ENCODE measurements at places on chromosomes 3 and 15. TPM values are rescaled to one million over a fixed set of nuclear protein-coding genes. Genes with fewer than 3 reads are reported as not detected.

- H3K36me3 ChIP-seq = peaks cover 20% of the 10 kb centered on the region
- H3K4me1 ChIP-seq = peaks cover 51% of the 10 kb centered on the region
- no peak for DNase-seq
- H3K27ac ChIP-seq = no peak overlapping the region
These were observed 13.2 kb downstream of the TKT start for GRCh38 chr3:53242642-53243041.

DNA sequence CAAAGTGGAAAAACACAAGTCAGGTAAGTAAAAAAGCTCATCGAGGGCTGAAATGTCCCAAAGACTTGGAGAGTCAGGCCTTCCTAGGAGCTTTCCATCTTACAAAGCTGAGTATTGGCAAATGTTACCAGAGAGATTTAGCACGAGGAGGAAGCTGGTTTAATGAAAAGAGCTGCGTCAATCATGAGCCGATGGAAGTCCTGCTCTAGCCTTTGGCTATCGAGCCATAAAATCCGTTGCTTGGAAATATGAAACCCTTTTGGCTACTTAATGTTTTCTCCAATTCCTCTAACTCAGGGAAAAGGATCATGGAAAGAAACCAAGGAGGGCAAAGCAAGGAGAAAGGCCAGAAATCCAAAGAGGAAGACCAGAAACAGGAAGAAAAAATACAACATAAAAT is 1074.6 kb downstream of the FHIT start:
- H3K27ac ChIP-seq = no peak overlapping the region
- no peak for DNase-seq
- H3K4me3 ChIP-seq = no peak overlapping the region
- H3K27me3 ChIP-seq = no peaks in the 10 kb centered on the region
- H3K36me3 ChIP-seq = no peaks in the 10 kb centered on the region

DNA sequence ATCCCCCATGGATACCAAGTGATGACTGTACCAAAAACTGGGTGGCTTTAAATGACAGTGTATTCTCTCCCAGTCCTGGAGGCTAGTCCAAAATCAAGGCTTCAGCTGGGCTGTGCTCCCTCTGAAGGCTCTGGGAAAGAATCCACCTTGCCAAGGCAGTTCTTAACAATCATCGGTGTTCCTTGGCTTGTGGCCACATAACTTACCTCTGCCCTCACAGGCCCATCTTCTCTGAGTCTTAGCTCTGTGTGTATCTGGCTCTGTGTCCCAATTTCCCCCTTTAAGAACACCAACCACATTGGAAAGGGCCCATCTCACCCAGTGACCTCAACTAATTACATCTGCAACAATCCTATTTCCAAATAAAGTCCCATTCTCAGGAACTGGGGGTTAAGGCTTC is 503.0 kb upstream of the PROK2 start:
- DNase-seq = no peak
- no peak overlapping the region for H3K4me3 ChIP-seq
- H3K27ac ChIP-seq = no peak overlapping the region
- peaks cover 42% of the 10 kb centered on the region for H3K27me3 ChIP-seq
- no peaks in the 10 kb centered on the region for H3K36me3 ChIP-seq

DNA sequence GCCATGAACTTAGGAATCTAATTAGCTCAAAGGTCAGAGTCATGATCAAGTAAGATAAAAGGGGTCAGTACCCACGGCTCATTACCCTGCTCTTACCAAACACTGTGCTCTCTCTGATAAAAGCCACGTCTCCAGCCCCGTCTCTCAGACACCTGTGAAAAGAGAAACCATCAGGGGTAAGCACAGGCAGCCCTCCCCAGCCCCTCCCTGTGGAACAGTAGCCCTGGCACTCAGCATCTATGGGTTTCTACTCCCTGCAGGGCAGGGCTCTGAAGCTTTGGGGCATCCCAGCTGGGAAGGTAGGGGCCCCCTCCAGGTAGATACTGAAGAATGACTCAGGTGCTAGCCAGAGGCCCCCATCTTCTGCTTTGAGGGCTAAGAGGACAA is 10.5 kb downstream of the LTF start:
- H3K4me1 ChIP-seq = no peaks in the 10 kb centered on the region
- H3K27ac ChIP-seq = no peak overlapping the region
- peaks cover 4% of the 10 kb centered on the region for H3K27me3 ChIP-seq

SOX2 gene
- 0.22 TPM for total RNA-seq

MCTP2 gene
- 0.98 TPM for total RNA-seq

DNA sequence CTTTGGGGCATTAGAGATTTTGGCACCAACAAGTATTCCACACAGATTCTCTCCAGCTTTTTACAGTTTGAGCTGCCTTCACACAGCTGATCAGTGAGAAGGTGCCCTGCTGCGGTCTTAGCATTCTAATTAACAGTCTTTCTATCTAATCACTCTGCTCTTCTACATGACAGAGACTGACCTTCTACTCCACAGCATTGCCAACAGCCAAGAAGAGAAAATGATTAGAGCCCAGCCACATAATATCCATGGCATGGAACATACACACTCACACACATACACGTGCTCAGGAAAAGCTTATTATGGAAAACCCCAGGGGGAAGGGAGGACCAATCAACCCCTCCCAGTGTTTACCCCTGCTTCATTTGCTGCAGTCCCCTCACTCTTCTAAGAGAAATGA is 76.1 kb upstream of the PPP2R3A start:
- H3K36me3 ChIP-seq = no peaks in the 10 kb centered on the region
- H3K4me1 ChIP-seq = no peaks in the 10 kb centered on the region
- no peak overlapping the region for H3K4me3 ChIP-seq

DNA sequence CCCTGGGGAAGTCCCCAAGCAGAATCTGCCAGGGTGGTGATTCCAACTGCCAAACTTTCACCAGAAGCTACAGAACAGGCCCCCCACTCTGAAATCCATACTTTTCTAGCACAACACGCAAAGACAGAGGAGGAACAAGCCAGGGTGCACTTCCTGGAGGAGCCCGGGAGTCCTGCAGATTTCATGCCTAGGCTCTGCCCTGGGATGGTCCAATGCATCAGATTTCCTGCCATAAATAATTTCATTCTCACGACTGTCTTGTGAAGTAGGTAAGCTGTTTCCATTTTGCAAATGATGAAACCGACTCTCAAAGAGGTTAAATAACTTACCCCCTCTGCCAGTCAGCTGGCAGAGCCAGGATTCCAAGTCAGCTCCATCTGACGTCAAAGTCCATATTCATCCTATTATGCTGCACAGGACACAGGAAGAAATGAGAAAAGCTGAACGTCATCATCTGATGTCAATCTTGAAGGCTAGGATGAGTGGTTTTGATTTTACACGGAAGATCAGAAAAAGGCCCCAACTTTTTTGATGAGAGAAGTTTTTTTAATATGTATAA is 134.8 kb upstream of the IGF1R start:
- H3K4me1 ChIP-seq = no peaks in the 10 kb centered on the region
- no peak for DNase-seq
- H3K4me3 ChIP-seq = no peak overlapping the region
- H3K27ac ChIP-seq = no peak overlapping the region
- H3K27me3 ChIP-seq = no peaks in the 10 kb centered on the region

- H3K4me1 ChIP-seq = no peaks in the 10 kb centered on the region
- H3K27ac ChIP-seq = no peak overlapping the region
- peaks cover 20% of the 10 kb centered on the region for H3K36me3 ChIP-seq
- no peak overlapping the region for H3K4me3 ChIP-seq
- H3K27me3 ChIP-seq = no peaks in the 10 kb centered on the region
These were observed 47.8 kb downstream of the GPD1L start for GRCh38 chr3:32154205-32154579.

GRCh38 chr15:27352136-27352535 is 381.2 kb downstream of the GABRG3 start:
- no peaks in the 10 kb centered on the region for H3K36me3 ChIP-seq
- H3K4me1 ChIP-seq = no peaks in the 10 kb centered on the region
- H3K27ac ChIP-seq = no peak overlapping the region
- no peak for DNase-seq
- H3K27me3 ChIP-seq = no peaks in the 10 kb centered on the region

- no peak overlapping the region for H3K27ac ChIP-seq
- peaks cover 23% of the 10 kb centered on the region for H3K4me1 ChIP-seq
- peaks cover 2% of the 10 kb centered on the region for H3K27me3 ChIP-seq
- no peak overlapping the region for H3K4me3 ChIP-seq
- DNase-seq = no peak
- no peaks in the 10 kb centered on the region for H3K36me3 ChIP-seq
These were observed 140.5 kb upstream of the TPM1 start for GRCh38 chr15:62901909-62902546.

- H3K4me1 ChIP-seq = no peaks in the 10 kb centered on the region
- no peaks in the 10 kb centered on the region for H3K36me3 ChIP-seq
- H3K27me3 ChIP-seq = no peaks in the 10 kb centered on the region
- H3K27ac ChIP-seq = no peak overlapping the region
- no peak for DNase-seq
These were observed 23.9 kb upstream of the CTSH start for GRCh38 chr15:78968539-78969271.

AADAC gene
- total RNA-seq = 0.35 TPM

GRCh38 chr3:42101481-42101880 is 10.3 kb downstream of the TRAK1 start:
- H3K27ac ChIP-seq = peak overlapping the region; percentile 26
- no peak overlapping the region for H3K4me3 ChIP-seq
- peaks cover 13% of the 10 kb centered on the region for H3K36me3 ChIP-seq
- peak; percentile 47 for DNase-seq
- peaks cover 37% of the 10 kb centered on the region for H3K4me1 ChIP-seq

GRCh38 chr3:144221761-144222160 is 250.1 kb downstream of the DIPK2A start:
- no peak overlapping the region for H3K27ac ChIP-seq
- no peaks in the 10 kb centered on the region for H3K27me3 ChIP-seq
- no peaks in the 10 kb centered on the region for H3K36me3 ChIP-seq
- no peak overlapping the region for H3K4me3 ChIP-seq

DNA sequence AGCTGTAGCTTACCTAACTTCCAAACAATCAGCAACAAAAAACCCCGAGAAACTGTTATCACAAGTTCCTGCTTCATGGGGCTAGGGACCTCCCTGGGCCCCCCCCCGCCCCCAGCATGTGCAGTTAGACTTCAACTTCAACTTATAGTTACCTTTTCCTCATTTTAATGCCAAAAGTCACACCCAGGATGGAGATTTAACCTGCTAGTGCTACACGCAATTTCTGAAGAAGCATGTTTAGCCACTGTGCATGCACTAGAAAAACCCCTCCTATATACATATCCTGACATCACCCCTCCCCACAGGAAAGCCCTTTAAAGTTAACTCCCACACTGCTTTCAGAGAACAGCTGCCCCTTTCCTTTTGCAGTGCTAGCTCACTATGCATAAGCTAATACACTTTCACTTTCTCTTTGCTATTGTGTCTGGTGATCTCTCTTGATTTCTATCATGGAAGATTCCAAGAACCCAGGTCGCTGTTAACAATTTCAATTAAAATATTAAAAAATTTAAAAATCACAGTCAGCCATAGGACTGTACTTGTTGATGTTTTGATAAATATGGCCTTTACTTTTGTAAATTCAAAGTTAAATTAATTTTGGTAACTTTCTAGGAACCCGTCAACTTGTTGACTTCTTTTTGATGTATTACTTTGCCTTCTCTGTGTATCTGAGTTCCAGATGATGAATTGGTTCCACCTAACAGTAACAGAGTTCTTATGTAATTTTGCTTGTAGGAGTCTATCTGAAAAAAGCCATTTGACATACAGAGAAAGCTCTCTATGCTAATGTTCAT is 75.2 kb upstream of the ACAD9 start:
- peak overlapping the region; percentile 88 for H3K27ac ChIP-seq
- H3K36me3 ChIP-seq = peaks cover 38% of the 10 kb centered on the region
- no peaks in the 10 kb centered on the region for H3K27me3 ChIP-seq
- peaks cover 18% of the 10 kb centered on the region for H3K4me1 ChIP-seq
- peak overlapping the region; percentile 0 for H3K4me3 ChIP-seq
- peak; percentile 70 for DNase-seq

GRCh38 chr15:96337365-96338023 is 7.0 kb downstream of the NR2F2 start:
- H3K36me3 ChIP-seq = peaks cover 35% of the 10 kb centered on the region
- H3K27me3 ChIP-seq = peaks cover 10% of the 10 kb centered on the region
- peaks cover 25% of the 10 kb centered on the region for H3K4me1 ChIP-seq
- H3K4me3 ChIP-seq = peak overlapping the region; percentile 88
- DNase-seq = peak; percentile 49
- peak overlapping the region; percentile 80 for H3K27ac ChIP-seq

DNA sequence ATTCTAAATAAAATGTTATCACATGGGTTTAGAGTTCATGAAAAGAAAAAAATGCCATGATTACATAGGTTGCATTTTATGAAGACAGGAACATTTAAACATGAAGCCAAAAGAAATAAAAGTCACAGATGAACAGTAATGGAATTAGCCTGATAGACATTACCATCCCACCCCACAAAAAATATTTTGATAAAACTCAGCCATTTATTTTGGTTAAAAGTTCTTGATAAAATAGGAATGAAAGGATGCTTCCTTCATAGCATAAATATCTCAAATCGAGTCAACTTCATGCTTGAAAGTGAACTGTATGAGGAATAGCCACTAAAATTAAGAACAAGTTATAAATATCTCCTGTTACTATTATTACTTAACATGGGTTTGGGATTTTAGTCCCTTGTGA is 101.9 kb upstream of the TMC3 start:
- H3K36me3 ChIP-seq = no peaks in the 10 kb centered on the region
- H3K4me3 ChIP-seq = no peak overlapping the region
- DNase-seq = no peak
- H3K27ac ChIP-seq = no peak overlapping the region

CLDN18 gene
- not detected for total RNA-seq

CORO2B gene
- total RNA-seq = 2.9 TPM

DNA sequence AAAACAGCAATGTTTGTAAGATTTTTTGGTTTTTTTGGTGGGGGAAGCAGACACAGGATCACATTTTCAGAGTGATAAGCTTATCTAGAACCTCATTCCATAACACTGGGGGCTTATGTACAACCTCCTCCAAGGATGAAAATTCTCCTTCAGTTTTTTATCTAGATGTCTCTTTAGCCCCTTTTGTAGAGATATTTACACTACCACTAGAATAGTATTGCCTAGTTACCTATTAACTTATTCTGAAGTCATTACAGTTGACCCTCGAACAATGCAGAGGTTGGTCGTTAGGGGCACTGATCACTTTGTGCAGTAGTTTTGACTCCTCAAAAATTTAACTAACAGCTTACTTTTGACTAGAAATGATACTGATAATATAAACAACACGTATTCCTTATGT is 32.8 kb downstream of the IFT57 start:
- no peaks in the 10 kb centered on the region for H3K4me1 ChIP-seq
- DNase-seq = no peak
- H3K36me3 ChIP-seq = peaks cover 7% of the 10 kb centered on the region
- no peaks in the 10 kb centered on the region for H3K27me3 ChIP-seq
- H3K4me3 ChIP-seq = no peak overlapping the region
- H3K27ac ChIP-seq = no peak overlapping the region

GRCh38 chr15:26259581-26259980 is 396.5 kb upstream of the ATP10A start:
- peaks cover 7% of the 10 kb centered on the region for H3K4me1 ChIP-seq
- no peak overlapping the region for H3K4me3 ChIP-seq
- no peaks in the 10 kb centered on the region for H3K36me3 ChIP-seq
- no peak overlapping the region for H3K27ac ChIP-seq

All from muscle of leg (tissue), 16 donors.